ENCODE measurements at places on chromosomes 12 and 14. TPM values are rescaled to one million over a fixed set of nuclear protein-coding genes. Genes with fewer than 3 reads are reported as not detected.

Gene GPR132
- total RNA-seq, result 7.6 TPM

Gene MYL2
- total RNA-seq, result not detected

Gene IL22
- total RNA-seq, result not detected

Gene MYO1H
- 0.09 TPM for total RNA-seq

Gene GALNT16
- total RNA-seq, result 9.6 TPM

- no peak for DNase-seq
Observed at GRCh38 chr12:27769142-27769673, 10.8 kb upstream of the KLHL42 start.

- DNase-seq, result no peak
Observed at GRCh38 chr14:105848570-105848969, 322.2 kb downstream of the TMEM121 start.

- no peak for DNase-seq
Observed at GRCh38 chr12:32922546-32923297, 26.1 kb upstream of the PKP2 start.

DNA sequence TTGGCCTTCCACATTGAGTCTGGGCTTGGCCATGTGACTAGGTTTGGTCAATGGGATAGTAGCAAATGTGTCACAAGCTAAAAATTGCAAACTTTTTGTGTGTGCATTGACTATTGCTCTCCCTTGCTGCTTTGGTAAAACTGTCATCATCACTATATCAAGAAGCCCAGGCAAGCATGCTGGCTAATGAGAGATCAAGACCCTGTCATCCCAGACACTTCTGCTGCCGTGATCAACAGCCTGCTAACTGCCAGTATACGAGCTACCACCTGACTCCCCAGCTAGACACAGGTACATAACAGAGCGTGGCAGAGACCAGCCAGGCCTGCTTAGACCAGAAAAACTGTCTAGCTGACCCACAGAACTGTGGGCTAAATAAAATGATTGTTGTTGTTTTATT is 456.7 kb upstream of the DCN start:
- no peak for DNase-seq

DNA sequence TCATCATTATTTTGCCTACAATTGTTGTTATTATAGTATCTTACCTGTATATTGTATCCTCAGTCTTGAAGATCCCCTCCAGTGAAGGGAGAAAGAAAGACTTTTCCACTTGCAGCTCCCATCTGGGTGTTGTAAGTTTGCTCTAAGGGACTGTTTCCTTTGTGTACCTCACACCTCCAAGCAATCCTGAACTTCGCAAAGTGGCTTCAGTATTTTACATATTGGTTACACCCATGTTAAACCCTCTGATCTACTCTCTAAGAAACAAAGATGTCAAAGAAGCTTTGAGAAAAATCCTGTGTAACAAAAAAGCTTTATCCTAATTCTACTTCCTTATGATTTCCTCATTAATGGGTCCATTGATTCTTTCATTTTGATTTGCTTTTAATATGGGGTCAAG is 10.1 kb upstream of the OR9K2 start:
- no peak for DNase-seq

DNA sequence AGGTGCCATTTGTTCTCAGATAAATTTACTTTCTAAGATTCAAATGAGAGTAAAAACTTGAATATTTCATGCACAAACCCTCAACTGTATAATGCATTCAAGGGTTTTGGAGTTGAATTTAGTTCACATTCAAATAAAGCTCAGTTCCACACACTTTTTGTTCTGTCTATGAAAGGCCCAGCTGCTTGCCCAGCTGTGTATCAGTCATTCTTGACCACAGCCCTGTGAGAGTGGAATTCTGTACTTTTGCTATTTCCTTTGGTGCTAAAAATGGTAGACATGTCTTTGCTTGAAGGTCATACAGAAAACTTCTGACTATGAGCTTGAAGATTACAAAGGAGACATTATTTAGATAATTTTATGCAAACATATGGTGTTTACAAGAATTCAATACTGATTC is 110.4 kb downstream of the KCNC2 start:
- no peak for DNase-seq

GRCh38 chr12:113030875-113031525 is 25.5 kb upstream of the DTX1 start:
- DNase-seq, result no peak

DNA sequence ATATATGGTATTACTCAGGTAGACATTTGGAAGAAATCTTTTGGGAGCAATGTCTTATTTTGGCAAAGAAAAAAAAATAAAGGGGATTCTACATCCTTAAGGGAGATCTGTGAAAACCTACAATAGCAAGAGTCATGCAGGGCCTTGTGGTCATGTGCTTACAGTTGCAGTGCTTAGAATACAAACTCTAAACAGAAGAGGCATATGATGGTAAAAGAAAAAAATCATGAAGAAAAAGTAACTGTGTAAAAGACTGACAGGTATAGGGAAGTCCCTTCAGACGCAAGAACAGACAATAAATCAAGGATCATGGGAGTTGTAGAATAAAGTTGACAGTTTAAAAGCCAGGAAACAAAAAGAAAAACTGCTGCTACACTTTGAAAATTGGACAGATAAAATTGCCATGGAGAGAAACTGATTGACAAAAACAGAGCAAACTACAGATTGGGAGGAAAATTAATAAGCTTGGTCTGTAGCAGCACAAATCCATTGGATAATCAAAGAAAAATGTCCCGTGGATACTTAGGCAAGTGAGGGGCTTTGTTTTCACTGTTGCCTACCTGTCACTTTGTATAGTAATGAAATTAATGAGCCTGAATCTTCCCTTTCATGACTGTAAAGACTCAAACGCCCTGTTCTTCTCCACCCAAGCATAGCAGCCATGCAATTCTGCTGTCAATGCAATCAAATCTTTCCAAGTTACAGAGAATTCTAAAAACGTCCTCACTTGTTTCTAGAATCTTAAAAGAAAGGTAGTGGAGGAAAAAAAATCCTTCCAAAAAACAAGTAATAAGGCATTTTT is 402.0 kb downstream of the SYT1 start:
- DNase-seq, result no peak

GRCh38 chr12:91070936-91071335 is 13.1 kb upstream of the KERA start:
- no peak for DNase-seq

GRCh38 chr14:37278636-37279538 is 81.2 kb downstream of the MIPOL1 start:
- DNase-seq, result no peak

GRCh38 chr12:30794020-30794419 is 39.3 kb upstream of the CAPRIN2 start:
- no peak for DNase-seq

Data from omental fat pad (tissue), 4 donors.